Fibroblast of skin of left biceps (primary cell): ENCODE measurements at places on chromosomes 2 and 18.

DNA sequence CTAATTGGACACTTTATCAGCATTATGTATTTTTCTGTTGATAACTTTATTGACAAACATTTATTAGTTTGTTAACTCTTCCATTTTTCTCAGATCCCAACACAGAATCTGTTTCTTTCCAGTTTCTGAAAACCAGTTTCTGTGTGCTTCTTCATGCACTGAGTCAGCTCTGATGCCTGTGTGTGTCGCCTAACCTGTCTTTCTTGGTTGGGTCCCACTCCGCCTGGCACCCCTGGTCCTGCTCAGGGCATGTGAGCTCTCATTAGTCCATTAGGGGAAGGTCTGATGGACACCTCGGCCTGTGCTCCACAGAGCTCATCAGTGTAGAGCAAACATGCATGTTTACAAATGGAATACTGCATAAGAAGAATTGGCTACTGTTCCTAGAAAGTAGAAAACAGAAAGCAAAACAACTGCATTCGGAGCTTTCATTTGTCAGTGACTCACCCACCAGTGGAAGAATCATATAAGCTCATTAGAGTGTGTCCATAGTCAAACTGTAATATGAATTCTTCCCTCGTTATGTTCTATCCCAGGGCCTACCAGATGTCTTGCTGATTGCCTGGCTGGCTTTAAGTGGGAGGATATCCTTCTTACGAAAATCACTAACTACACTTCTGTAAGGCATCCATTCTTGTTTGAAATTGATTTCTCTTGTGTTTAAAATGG, 137.7 kb downstream of the SNTG2 start:
- DNase-seq: no peak

- DNase-seq: no peak
These were observed 144.0 kb upstream of the VRK2 start for GRCh38 chr2:57902578-57902977.

DNA sequence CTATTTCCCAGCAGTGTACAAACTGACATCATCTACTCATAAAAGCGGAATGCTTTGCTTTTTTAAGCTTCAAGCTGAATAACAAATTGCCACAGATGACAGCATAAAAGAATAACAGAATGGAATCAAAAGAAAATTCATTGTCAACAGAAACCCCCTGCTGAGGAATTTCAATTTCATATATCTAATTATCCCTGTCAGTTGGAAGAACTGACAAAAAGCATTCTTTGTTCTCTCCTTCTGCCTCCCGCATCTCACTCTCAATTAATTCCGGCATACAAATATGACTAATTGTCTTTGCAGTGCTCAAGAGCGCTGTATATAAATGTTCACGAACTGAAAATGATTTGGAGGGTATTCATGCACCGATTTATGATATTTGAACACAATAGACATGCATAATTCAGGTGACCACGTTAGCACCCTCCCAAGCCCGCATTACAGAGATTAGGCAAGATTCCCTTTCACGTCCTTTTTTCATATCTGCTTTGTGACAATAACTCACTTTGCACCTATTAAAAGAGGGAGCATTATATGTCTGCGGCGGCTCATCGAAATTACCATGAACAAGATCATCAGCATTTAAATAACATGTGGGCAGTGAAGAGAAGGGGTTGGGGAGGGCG, 277.7 kb upstream of the SALL3 start:
- no peak for DNase-seq

GRCh38 chr2:118333664-118334063, 245.4 kb downstream of the INSIG2 start:
- DNase-seq: no peak

GRCh38 chr2:157194097-157194688, 63.3 kb upstream of the GALNT5 start:
- DNase-seq: no peak

GRCh38 chr2:109438146-109438545, 175.6 kb downstream of the SEPTIN10 start:
- no peak for DNase-seq

DNA sequence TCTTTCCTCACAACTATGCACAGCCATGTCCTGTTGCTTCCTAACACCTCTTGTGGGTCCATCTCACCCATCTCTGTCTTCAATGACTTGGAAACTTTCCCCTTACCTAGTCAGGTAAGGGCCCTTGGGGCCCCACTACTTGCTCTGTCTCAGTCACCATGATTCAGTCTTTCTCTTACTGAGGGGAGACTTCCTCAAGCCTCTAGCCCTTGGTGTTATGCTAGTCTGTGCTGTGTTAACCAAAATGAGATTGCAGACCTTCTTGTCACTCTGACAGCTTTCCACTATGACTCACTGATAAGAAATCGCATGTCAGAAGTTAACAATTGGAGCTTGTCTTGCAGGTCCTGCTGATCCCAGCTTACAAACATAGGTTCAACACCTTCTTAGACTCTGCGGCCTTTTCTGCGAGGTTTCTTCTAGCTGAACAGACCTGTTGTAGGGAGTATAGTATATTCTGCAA, 65.3 kb downstream of the WDR75 start:
- no peak for DNase-seq
